ENCODE measurements at places on chromosomes 2 and 18.

DNA sequence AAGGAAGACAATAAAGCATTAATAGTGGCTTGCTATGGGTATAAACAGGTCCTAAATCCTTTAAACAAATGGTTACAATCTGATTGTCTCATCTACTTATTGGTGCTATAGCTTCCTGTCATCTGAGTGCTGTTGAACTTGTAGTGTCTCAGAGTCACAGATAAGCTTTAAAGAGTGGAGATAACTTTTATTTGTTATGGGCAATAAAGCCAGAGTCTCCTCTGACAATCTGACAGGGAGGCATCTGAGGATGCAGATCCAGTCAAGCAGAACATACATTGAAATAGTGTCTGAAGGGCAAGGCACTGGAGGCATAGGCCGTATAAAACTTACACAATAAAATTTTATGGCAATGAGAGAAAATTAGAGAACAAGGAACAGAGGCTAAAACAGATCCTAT is 1132.4 kb upstream of the CDH2 start:
- DNase-seq, result no peak

DNA sequence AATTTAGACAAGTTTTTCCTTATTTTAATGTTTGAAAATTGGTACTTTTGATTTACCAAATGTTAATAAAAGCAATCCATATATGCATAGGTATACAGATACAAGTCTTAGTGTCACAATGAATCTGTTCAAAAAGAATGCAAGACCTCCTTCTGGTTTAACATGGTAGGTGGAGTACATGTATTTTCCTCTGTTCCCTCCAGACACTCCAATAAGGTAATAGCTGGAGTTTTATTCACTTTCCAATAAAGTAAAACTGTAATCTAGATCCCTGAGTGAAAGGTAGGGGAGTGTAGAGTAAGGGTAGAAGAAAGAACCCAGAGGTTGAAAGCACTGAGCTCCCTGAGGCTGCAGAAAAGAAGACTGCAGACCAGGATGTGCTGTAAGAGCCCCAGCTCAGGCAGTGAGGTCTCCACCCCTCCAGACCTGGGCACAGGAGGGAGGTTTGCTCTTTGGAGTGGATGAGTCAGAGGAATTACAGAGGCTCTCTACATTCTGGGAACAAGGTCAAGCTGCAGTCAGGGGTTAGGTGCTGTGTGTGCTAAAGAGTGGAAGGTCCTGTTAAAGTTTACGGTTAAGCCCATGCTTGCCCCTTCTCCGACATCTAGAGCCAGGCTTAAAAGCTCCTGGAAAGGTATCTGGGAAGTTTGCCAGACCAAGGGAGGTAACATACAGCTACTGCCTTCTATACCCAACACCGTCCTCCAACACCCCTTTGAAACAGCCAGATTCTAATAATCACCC is 27.6 kb upstream of the STAT1 start:
- DNase-seq, result no peak

GRCh38 chr2:26559556-26559955 is 81.6 kb downstream of the CIB4 start:
- no peak for DNase-seq

GRCh38 chr2:222982010-222982908 is 69.7 kb upstream of the KCNE4 start:
- DNase-seq, result peak; percentile 23

- DNase-seq, result no peak
Measured at GRCh38 chr2:2501454-2502200, 170.6 kb upstream of the MYT1L start.

DNA sequence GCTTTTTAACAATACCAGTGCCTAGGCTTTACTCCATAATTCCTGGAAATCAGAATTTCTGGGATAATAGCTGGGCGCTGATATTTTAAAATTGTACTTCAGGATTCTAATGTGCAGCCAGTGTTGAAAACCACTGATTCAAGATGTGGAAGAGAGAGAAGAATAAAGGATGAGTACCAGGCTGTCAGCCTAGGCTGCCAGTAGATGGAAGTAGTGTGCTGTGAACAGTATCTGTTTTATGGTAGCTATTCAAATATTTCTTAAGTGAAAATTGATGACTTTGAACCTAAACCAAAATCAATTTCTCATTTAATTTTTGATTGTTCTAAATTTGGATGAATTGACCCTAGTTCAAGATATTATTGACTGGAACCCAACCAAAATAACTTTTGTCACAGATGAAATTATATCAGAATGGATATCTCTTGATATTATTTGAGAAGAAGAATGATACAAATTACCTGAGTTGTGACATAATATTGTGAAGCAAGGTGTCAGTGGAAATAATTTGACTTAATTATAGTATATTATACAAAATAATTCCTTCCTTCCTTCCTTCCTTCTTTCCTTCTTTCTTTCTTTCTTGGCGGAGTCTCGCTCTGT is 88.0 kb downstream of the COMMD1 start:
- DNase-seq, result no peak

DNA sequence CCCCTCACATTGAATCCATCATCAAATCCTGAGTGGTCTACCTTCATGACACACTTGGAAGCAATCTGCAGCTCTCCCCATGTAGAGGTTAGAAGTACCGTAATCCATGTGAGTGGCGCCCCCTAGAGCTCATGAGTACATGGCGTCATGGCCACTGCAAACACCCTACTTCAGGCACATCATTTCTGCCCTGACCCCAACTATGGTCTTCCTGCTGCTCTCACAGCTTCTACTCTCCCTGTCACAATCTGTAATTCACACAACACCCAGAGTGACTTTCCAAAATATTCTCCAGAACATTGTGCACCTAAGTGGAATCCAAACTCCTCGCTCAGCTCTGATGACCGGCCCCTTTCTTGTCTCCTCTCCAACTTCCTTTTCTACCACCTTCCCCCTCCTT is 141.9 kb downstream of the ANKRD44 start:
- DNase-seq, result no peak

DNA sequence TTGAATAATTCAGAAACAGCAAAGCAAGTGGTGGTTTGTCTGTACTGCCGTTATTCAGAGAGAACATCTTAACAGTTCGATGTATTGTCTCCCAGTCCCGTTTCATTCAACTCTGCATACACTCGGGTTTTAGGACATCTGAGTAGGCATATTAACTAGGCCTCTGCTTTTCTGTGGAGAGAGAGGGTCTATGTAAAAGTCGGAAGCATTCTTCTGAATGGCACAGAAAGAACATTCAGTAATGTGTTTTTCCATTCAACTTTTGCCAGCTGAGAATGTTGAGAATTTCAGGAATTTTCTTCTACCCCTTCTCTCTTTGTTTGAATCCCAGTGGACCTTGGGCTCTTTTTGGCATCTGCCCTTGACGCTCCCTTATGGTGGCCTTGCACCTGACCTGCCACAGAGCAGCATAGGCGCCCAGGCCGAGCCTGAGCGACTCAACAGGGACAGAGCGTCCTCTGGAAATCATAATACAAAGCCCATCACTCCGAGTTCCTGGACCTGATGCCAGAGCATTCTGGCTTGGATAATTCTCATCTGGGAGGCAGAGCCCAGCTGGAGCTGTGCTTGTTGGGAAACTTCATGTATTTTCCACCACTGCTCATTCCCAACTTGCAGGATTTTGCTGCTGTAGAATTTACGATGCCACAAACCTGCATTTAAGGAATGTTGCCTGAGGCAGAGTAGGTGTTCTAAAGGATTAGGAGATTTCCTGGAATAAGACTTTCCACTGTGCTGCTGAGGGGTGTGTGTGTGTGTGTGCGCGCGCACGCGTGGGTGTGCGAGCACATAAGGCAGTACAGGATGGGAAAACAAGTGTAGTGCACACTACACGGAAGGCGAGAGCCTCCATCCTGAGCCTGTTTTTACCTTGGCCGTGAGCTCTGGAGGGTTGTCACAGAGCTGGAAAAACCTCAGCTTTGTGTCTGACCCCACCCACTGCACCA is 77.2 kb upstream of the TXNDC2 start:
- no peak for DNase-seq

- no peak for DNase-seq
Measured at GRCh38 chr2:207546822-207547221, 17.1 kb downstream of the CREB1 start.

DNA sequence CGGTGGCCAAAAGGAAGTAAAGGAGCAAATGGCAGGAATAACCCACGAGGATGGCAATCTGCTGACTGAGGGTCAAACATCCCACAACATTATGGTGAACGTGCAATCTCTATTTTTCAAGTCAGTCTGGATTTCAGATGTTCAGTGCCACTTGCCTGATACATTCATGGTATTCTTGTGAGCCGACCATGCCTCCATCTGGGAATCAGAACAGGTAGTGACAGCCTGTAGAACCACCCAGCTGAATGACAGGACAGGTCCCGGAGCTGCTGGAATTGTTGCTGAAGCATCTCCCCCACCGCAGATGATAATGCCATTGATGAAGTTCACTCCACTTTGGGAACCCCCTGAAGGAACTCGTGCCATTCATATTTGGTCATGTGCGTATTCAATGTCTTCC is 123.2 kb downstream of the CAPN13 start:
- no peak for DNase-seq

GRCh38 chr2:131104487-131105155 is 515 bp upstream of the PLEKHB2 start:
- DNase-seq, result peak; percentile 68

GRCh38 chr2:9650119-9650821 is 19.5 kb upstream of the YWHAQ start:
- DNase-seq, result no peak

- no peak for DNase-seq
Measured at GRCh38 chr18:61606068-61606660, 272.9 kb downstream of the CDH20 start.

- DNase-seq, result no peak
Measured at GRCh38 chr2:53911434-53912189, 51.8 kb upstream of the GPR75 start.

DNA sequence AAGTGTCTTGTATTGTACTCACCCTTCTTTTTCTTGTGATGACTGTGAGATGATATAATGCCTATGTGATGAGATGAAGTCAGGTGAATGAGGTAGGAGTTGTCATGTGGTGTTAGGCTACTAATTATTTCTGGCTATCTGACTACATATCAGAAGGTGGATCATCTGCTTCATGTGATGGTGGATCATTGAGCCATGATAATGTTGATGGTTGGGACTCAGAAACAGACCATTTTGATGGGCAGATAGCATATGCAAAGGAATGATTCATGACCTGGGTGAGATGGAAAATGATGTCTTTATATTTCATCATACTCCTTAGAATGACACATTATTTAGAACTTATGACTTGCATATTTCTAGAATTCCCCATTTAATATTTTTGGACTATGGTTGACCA is 19.5 kb downstream of the ANKRD30B start:
- DNase-seq, result no peak

DNA sequence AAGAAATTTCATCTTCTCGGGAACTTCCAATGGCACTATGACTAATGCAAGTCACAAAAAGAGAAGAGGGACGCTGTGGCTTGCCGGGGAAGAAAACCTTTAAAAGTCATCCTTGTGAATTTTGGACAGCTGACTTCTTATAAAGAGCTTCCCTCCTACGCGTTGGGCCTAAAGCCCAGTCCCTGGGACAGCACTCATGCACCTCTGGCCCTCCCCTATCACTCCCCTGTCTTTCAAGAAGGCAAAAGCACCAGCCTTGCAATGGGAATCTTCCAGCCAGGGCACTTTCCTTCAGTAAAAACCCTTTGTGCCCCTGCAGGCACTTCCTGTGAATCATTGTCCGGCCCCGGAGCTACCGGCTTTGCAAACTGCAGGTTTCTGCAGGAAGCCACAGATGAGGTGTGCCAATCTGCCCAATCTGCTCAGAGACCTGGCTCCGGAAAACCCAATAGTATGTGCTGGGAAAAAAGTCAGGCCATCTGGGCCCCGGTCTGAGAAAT is 7.1 kb downstream of the MREG start:
- no peak for DNase-seq

- DNase-seq, result no peak
Measured at GRCh38 chr2:127932199-127932876, 46.6 kb upstream of the AMMECR1L start.

DNA sequence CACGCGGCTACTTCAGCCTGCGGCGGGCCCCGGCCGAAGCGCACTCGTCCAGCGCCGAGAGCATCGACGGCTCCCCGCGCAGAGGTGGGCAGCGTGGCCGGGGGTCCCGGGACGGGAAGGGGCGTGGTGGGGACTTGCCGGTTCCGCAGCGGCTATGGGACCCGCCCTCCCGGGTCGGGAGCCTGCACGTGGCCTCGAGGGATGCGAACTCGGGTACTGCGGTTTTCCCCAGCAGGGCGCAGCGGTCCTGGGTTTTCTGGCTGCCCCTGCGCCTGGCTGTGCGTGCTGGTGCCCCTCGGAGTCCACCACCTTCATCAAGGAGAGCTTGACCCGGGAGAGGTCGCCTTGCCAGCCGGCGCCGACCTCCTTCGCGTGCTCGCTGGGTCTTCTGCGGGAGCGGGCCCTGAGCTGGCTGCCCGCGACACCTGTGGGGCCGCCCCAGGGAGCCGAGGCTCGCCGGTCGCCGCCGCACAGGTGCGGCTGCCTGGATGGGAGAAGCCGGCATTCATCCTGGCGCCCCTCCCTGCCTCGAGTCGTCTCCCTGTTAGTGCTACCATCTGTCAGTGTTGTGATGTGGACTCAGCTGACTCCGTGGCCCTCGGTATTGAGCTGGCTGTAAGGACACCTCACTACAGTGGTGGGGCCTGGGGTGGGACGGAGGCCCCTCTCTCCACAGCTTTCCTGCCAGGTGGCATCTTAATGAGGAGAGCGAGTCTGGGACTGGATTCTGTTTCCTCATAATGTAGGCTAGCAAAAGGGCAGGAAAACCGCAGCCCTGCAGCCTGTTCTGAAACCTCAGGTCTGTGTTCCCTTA is 177.3 kb downstream of the AGAP1 start:
- no peak for DNase-seq

Measured in anterior cingulate cortex (tissue), 58 donors.